Activated naive CD4-positive, alpha-beta T cell treated with anti-CD3 and anti-CD28 coated beads for 36 hours (primary cell): ENCODE measurements at places on chromosomes 7 and 10. TPM values are rescaled to one million over a fixed set of nuclear protein-coding genes. Genes with fewer than 3 reads are reported as not detected.

HOXA10 gene
- not detected for total RNA-seq

SVIL gene
- 8.3 TPM for total RNA-seq

DNA sequence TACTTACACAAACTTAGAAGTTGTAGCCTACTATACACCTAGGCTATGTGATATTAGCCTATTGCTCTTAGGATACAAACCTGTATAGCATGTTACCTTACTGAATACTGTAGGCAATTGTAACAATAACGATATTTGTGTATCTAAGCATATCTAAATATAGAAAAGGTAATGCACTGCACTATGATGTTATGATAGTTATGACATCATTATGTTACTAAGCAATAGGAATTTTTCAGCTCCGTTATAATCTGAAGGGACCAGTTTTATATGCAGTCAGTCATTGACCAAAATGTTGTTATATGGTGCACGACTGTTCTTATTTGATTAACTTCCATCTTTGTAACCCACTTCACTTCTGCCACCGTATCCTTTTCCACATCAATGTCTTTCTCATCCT, 62.0 kb downstream of the CCSER2 start:
- no peak for DNase-seq

- no peak for DNase-seq
These were observed 202.8 kb upstream of the NOBOX start for GRCh38 chr7:144606261-144606660.

GRCh38 chr10:18659819-18660535, 746 bp downstream of the ARL5B start:
- DNase-seq = peak; percentile 46

GRCh38 chr10:68327889-68328786, 3.7 kb upstream of the HNRNPH3 start:
- DNase-seq = no peak

- no peak for DNase-seq
These were observed 1135.4 kb downstream of the XPNPEP1 start for GRCh38 chr10:108787932-108788331.

DNA sequence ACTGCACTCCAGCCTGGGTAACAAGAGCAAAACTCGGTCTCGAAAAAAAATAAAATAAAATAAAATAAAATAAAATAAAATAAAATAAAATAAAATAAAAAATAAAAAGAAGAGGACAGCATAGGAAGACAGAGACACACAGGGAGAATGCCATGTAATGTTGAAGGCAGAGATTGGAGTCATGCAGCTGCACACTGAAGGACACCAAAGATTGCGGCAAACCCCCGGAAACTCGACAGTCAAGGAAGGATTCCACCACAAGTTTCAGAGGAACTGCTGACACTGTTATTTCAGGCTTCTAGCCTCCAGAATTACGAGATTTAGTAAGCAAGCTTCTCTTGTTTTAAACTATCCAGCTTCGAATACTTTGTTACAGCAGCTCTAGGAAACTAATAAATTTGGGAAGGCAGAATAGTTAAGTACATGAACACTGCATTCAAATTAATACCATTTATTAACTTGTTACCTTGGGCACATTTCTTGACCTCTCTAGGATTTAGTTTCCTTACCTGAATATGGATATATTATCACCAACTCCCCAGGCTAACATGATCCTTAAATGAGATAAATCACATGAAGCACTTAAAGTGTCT, 9.5 kb downstream of the CPED1 start:
- DNase-seq = no peak
